Pons (tissue), 1 donor: ENCODE measurements at places on chromosomes 7 and 10.

GRCh38 chr7:37908221-37908788 lies 8.3 kb downstream of the SFRP4 start:
- no peak for DNase-seq

DNA sequence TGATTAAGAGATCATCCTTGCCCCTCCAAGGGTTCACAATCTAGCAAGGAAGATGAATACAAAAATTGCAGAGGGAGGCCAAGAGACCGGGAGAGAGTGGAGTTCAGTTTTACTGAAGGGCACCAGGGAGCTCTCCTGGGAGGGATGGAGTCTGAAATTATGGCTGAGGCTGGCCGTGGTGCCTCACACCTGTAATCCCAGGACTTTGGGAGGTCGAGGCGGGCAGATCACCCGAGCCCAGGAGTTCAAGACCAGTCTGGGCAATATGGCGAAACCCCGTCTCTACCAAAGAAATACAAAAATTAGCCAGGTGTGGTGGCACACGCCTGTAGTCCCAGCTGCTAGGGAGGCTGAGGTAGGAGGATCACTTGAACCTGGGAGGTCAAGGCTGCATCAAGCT lies 51.4 kb upstream of the MXI1 start:
- DNase-seq = no peak

DNA sequence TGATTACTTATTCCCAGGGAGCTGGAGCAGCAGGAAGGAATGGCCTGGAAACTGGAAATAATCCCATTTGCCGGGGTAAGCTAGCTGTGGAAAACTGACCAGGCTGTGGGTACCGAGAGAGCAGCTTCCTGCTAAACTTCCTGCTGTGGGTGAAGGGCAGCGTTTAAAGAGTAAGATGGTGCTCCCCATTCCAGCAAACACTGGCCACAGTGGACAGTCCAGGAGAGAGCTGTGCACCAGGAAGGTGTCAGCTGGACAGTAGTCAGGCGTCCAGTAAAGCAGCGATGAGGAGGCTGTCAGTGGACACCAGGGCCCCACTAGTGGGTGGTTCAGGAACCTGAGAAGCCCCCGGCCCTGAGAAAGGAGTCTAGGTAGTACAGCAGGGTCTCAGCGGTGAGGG lies 55.4 kb downstream of the TBXAS1 start:
- no peak for DNase-seq

DNA sequence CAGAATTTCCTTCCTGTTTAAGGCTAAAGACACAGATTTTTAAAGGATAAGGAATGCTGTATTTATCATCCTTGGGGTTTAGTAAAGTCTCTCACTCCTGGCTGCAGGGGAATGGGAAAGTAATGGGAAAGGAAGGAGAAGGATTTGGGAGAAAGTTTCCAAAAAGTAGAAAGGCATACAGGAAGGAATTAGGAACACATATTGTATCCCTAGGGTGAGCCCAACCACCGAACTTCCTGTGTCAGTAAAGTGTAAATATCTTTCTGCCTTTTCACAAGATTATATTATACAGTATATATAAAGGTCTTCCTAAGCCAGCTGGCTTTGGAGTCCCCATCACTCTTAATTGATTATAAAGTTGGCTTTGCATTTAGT lies 12.0 kb upstream of the UBE2D1 start:
- DNase-seq = no peak

- DNase-seq = no peak
Observed at GRCh38 chr10:79610601-79611191, at the start of gene SFTPA1. Gene SFTPA1, plus strand, starts transcription at chr10:79610939. Its CDS starts 887 bp downstream, at chr10:79611826.

DNA sequence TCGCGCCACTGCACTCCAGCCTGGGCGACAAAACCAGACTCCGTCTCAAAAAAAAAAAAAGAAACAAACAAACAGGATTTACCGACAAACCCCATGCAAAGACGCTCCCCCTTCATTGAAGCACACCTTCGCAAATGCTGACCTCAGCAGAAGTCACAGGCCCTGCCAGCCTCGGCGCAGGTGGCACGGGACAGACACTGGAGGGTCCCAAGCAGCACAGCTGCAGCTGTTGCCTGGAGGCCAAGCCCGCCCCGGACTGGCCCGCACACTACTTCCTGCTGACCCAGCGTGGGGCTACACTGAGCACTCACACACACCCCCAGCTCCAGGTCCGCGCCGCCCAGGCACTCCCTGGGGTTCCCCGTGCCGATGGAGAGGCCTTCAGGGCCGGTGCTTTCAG lies 31.2 kb downstream of the SNX8 start:
- DNase-seq = no peak

GRCh38 chr7:111223802-111224253 lies 132.9 kb downstream of the LRRN3 start:
- no peak for DNase-seq

DNA sequence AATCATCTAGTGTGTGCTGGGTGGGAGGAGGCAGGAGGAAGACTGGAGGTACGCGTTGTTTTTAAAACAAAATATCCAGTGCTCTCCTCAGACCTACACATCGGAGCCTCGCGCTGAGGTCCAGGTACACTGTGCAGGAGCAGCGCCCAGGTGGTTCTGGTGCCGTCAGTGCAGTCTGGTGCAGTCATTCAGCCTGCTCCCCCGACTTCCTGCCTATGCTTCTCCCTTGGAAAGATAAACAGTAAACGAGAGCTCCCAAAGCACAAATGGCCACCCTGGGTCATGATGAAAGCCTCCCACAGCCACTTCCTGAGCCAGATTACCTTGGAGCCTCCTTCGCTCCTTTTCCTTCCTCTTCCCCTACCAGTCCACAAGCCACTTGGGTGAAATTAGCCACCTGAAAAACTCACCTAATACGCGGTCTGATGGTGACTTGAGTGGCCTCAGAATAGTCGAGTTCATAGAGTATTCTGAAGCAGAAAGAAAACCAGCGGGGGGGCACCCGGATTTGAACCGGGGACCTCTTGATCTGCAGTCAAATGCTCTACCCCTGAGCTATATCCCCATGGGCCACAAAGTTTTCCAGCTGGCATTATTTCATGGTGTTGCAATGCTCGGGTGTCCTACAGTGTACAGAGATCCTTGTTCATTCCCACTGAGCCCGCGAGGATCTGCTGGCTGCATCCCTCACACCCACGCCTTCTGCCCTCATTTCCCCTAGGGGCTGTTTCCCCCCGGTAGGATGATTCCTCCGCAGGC lies 82.5 kb downstream of the ZNF467 start:
- DNase-seq = no peak

DNA sequence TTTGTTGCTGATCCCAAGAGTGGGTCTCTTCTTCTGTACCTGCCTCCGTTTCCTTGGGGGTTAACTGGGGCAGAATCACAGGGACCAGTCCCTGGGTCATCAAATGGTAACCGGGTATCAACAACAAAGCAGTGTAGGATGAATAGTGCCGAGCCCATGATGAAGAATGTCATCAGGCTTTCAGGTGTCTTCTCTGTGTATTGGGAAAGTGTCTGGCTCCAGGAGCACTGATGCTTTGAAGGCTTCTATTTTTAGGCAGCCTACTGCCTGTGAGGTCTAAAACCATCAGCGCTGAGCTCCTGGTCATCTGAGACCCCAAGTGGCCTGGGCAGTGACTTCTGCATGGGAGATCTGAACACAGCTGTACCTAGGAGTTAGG lies 48.2 kb upstream of the SHH start:
- no peak for DNase-seq

GRCh38 chr10:69090685-69091084 lies 2.8 kb downstream of the SRGN start:
- DNase-seq = no peak

DNA sequence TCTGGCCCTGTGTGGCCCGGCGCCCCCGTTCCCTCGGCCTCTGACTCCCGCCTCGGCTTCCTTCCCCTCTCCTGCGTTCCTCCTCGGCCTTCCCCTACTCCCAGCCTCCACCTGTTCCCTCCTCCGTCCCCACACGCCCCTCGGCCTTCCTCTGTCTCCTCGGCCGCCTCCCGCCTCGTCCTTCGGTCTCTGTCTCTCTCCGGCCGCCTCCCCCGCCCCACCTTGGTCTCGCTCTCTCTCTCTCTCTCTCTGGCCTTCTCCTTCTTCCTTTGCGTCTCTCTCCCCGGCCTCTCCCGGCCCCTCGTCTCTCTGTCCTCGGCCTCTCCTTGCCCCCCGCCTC lies 588 bp downstream of the GET4 start:
- DNase-seq = no peak

GRCh38 chr7:129557686-129558481 lies 53.6 kb upstream of the NRF1 start:
- DNase-seq = no peak

DNA sequence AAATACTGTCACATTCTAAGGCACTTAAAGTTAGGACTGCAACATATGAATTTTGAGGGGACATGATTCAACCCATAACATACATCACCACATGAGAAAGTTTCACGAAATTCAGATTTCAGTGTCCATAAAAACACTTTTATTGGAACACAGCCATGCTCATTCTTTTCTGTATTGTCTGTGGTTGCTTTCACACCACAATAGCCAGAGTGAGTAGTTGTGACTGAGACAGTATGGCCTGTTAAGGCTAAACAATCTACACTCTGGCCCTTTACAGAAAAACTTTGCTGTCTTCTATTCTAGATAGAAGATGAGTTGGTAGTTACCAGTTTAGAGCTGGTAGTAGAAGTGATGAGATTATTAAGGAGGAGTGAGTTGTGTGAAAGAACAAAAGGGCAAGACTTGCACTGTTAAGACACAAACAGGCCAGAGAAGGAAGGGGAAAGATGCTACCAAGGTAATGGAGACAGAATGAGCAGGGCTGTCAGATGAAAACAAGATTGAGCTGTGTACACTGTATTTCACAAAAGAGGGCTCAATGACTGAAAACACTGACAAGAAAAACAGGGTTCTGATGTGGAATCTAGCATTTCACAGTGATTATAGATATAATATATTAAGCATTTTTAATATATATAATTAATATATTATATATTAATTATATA lies 108.6 kb downstream of the PPP1R3A start:
- no peak for DNase-seq

DNA sequence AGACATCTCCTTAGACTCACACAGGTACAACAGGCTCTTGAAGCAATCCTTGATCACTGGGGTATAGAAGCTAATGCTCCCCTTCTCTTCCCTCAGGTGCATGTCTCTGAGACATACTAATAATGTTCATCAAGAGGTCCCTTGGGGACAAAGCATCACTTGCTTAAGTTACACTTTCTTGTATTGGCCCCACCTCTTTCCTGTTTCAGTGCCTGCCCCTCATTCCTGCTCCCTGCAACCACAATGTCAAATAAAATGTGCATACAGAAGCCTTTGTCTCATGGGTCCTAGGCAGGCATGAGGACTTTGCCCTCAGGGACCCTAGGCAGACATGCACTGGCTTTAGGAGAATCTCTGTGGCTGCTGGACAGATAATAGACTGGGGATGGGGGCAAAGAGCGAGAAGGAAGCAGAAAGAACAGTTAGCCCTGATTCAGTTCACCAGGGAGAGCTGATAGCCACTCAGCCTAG lies 175.0 kb upstream of the NPY start:
- no peak for DNase-seq

GRCh38 chr7:37701769-37702168 lies 18.2 kb downstream of the GPR141 start:
- DNase-seq = no peak

- no peak for DNase-seq
Observed at GRCh38 chr10:104589871-104590270, 51.2 kb upstream of the SORCS3 start.

DNA sequence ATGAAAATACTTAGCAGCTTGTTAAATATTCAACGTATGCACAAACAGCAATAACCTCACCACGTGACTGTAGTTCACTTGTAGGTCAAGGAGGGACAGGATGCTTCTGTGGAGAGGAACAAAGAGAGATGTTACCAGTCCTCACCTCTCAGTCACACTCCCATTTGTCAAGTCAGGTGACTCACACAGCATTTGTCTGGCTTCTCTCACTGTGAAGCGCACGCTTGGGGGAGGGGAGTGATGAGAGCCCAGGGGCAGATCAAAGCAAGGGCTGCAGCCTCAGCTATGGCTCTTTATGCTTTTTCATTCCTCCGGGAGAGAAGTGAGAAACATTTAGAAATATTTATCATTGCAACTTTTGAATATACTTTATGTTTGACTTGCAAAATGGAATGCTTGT lies 2.9 kb upstream of the RBM20 start:
- no peak for DNase-seq

DNA sequence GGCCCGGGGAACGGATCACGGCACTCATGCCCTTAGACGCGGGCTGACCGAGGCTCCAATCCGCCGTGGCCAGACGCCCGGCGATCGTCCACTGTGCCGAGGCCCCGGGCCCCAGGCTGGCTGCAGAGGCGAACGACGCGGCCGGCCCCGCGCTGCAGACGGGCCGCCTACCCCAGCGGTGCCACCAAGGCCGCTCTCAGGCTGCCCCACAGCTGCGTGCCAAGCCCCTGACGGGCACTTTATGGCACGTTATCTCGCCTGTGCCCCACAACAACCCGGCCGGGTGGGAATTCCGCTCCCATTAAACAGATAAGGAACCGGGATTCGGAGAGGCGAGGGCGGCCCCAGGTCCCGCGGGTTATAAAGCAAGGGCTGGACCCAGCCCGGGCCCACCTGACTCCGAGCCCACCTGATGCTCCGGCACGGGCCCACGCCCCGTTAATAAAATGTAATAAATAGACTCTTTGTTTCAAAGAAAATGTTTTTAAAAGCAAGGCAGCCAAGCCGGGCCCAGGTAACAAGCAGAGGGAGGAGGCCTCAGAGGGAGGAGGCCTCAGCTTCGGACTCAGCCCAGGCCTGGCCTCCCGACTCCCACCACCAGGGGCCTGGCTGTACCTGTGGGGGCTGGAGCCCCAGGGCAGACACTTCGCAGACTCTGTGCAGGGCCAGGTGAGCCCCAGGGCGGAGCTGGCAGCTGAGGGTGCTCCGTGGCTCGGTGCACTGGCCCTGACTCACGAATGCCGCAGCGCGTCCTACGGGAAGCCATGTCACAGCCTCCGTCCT lies 79.7 kb downstream of the FOXL3 start:
- DNase-seq = no peak

DNA sequence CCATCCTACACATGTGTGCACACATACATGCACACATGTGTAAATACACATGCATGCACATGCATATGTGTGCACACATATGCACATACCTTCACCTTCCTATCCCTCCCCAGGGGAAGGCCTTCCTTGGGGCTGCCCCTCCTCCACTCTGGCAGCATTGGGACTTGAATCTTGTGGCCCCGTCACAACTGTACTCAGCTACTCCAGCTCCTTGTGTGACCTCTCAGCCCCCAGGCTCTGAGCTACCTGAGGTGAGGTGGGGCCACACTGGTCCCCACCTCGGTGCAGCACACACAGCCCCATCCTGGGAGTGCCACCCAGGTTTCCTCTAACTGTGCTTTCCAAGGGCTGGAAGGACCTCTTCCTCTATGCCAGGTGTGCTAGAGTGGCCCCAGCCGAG lies 116.0 kb downstream of the LHPP start:
- no peak for DNase-seq

DNA sequence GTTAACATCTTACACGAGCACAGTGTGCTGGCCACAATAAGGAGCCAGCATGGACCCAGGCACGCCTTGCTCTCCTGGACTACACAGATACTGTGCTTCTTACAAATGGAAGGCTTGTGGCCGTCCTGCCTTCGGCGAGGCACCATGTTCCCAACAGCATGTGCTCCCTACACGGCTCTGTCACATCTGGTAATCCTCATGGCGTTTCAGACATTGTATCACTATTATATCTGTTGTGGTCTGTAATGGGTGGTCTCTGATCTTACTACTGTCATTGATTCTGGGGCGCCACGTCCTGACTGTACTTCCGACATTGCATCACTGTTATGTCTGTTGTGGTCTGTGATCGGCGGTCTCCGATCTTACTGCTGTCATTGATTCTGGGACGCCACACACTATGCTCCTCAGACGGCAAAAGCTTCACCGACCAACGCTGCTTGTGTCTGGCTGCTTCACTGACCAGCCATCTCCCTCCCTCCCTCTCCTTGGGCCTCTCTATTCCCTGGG lies 195.4 kb downstream of the MAD1L1 start:
- no peak for DNase-seq
